HT1080 (cell line): ENCODE measurements at places on chromosomes 11 and 22.

GRCh38 chr22:49196046-49196511 lies 631.6 kb downstream of the BRD1 start:
- no peak for DNase-seq

DNA sequence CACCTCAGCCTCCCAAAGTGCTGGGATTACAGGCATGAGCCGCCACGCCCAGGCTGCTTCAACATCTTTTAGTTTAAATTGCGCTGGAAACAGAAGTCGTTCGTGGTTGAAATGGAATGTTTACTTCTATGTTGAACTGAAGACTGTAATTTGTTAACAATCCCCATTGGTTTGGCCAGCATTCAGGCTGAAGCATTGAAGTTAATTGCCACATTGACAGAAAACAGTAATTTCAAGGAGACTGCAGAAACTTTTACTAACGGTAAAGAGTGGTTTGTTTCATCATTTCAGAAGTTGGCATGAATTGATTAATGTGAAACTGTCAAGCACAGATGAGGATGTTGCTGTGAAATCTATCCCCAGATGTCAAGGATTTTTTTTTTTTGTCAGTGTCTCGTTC lies 14.2 kb downstream of the AP5B1 start:
- DNase-seq, result no peak

DNA sequence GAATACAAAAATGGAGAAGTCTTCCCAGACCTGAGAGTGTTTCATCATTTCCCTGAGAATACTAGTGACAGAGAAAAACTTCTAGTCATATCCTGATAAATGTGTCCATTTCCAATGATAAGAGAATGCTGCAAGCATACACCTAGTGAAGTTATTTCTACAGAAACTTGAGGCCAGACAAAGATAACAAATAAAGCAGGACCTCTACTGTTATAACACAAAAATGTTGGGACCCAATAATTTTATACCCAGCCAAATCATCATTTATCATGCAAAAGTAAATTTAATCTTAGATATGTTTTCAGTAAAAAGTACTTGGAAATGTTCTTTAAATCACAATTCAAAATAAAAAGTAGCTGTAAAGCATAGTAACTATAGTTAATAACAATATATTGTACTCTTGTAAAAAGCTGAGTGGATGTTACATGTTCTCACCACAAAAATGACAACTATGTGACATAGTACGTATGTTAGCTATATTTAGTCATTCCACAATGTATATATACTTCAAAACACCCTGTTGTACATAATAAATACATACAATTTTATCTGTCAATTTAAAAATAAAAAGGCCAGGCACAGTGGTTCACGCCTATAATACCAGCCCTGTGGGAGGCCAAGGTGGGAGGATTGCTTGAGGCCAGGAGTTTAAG lies 12.6 kb downstream of the RRAS2 start:
- DNase-seq, result no peak

DNA sequence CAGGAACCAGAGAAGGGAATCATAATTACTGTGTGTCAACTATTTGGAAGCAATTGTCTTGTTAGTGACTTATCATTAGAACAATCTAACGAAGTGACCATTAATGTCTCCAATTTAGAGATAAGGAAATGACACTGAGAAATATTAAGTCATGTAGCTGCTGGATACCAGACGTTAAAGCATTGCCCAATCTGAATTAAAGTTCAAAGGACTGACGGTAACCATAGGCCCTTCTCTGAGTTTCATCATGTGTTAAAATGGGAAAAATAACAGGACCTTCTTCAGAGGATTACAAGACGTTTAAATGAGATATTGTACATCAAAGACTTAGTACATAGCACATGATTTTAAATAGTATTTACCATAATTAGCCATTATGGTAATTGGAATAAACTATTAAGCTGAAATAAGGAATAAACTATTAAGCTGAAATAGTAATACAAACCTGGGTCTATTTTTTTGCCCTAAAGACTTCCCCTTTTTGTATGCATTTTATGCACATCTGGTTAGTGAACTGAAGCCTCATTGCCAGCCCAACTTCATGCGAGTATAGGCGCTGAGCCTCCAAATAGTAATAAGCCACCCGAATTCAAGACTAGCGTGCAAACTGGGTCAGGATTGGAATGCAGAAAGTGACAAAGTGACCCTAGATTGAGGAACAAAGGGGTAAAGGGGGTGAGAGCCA lies 41.0 kb downstream of the GLYATL1 start:
- DNase-seq, result no peak

- DNase-seq, result peak; percentile 11
Measured at GRCh38 chr22:47194476-47195155, 432.2 kb downstream of the TBC1D22A start.

- no peak for DNase-seq
Measured at GRCh38 chr11:45223496-45223895, 62.6 kb downstream of the SYT13 start.

DNA sequence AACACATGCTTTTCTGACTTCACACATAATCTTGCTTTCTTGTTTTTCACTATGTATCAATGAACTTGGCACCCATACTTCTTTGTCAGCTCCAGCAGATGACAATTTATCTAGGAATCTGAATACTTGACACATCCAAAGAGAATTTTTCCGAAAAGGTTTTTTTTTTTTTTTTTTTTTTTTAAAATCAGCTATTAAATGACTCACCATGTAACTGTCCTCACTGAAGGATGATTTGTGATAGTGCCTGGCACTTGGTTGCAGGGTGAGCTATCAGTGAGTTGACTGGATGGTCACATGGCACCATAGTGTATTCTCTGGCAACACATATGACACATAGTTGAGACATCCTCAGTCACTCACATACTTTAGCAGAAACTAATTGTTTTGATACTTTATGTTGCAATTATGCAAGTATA lies 133.4 kb upstream of the E2F8 start:
- DNase-seq, result peak; percentile 97

DNA sequence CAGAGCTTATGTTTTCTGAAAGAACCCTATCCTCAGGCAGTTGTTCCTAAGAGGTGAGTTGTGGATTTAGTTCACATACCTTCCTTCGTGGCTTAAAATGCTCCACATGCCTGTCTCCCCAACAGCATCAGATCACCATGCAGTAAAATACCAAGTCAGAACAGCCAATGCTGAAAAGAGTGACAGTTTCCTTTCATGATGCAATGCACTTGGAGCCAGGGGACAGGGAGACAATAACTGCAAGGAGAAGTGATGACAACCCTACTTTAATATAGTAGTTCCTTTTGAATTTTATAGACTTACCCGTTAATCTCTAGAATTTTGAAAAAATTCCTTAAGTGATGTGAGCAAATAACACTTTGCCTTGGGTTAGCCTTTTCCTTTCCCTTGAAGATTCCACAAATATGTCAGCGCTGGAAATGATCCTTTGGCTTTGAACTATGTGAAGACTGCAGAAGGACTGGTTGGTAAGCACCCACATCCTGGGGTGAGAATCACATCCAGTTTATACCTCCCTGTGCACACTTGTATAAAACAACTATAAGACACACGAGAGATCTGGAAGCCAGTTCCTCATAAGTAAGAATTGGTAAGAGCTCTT lies 71.2 kb downstream of the PIWIL4 start:
- DNase-seq, result peak; percentile 7

- peak; percentile 49 for DNase-seq
Measured at GRCh38 chr11:926341-926916, 759 bp downstream of the AP2A2 start.

DNA sequence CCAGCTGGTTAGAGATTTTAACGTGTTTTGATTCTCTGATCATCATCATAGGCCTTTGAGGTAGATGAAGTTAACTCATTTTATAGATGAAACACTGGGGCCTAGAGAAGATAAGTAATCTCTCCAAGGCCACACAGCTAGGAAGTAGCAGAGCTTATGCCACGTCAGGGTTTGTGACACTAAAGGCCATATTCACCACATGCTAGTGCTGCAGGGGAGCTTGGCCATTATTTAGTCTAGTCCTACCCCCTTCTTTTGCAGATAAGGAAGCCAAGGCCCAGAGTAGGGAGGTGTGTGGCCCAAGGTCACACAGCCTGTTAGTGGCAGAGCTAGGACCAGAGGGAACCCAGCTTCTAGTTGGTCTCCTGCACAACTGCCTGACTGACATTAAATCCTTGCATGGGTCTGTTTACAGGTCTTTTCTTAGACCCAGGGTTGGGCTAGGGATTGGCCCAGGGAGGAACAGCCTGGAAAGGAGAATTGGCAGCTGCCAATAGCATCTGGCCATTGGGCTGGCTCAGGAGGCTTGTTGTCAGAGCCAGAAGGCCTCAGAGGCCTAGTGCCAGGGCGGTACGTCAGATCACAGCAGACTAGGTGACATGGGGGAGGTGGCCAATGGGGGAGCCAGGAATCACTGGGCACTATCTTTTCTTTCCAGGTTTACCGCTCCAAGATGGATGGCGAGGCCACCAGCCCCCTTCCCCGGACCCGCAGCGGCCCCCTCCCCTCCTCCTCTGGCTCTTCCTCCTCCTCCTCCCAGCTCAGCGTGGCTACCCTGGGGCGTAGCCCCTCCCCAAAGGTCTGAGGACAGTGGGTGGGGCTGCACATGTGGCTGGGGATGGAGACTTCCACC lies 36.0 kb downstream of the PHLDB1 start:
- no peak for DNase-seq
